Mesothelial cell of epicardium (in vitro differentiated cells): ENCODE measurements at places on chromosomes 6 and 20. TPM values are rescaled to one million over a fixed set of nuclear protein-coding genes. Genes with fewer than 3 reads are reported as not detected.

GRCh38 chr6:85714893-85715530, 72.3 kb upstream of the SYNCRIP start:
- no peak for DNase-seq

DNA sequence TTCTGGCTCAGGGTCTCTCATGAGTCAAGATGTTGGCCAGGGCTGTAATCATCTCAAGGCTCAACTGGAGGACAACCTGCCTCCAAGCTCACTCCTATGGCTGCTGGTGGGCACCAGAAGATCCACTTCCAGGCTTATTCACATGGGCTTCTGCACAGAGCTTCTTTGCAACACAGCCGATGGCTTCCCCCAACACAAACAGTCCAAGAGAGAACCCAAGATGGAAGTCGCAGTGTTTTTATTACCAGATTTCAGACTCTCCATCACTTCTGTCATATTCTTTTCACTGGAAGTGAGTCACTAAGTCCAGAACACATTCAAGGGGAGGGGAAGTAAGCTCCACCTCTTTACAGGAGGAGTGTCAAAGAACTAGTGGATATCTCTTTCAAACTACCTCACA, 75.5 kb downstream of the CD164 start:
- no peak for DNase-seq

DNA sequence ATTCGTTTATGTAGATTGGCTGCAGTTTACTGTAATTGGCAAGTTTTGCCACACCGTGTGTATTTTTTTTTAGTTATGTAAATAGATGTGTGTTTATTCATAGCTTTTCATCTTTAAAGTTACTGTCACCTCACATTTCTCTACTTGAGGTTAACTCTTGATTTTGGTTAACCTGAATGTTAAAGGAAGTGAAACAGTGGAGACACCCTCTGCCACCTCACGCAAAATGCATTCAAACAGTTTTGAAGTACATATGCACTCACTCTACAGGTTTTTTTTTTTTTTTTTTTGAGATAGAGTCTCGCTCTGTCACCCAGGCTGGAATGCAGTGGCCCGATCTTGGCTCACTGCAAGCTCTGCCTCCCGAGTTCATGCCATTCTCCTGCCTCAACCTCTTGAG, 17.7 kb downstream of the OR2A4 start:
- DNase-seq = no peak

DNA sequence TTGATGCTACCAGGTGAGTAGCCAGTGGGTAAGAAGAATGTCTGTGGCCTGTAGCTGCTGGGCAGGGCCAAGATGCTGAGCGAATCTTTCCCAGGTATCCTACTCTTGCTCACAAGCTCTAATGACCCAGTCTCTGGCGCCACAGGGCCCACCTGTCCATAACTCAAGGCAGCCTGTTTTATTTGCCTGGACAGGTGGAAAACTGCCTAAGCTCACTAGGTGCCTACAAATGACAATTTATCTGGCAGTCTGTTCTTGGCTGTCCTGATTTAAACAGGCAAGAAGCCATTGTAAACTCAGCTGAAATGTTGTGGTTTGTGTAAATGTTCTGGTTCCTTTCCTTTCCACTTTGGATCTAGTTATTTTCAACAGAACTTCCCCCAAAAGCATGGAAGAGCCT, 113.3 kb downstream of the TCP11 start:
- DNase-seq = no peak

DNA sequence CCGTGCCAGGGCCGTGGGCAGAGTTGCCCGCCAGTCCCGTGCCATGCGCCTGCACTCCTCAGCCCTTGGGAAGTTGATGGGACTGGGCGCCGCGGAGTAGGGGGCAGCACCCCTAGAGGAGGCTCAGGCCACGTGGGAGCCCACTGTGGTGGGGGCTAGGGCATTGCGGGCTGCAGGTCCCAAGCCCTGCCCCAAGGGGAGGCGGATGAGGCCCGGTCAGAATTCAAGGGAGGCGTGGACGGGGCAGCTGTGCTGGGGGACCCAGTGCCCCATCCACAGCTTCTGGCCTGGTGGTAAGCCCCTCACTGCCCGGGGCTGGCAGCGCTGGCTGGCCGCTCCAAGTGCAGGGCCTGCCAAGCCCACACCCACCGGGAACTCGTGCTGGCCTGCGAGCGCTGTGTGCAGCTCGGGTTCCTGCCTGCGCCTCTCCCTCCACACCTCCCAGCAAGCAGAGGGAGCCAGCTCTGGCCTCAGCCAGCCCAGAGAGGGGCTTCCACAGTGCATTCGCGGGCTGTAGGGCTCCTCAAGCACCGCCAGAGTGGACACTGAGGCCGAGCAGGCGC, 317.8 kb downstream of the HAO1 start:
- no peak for DNase-seq

DNA sequence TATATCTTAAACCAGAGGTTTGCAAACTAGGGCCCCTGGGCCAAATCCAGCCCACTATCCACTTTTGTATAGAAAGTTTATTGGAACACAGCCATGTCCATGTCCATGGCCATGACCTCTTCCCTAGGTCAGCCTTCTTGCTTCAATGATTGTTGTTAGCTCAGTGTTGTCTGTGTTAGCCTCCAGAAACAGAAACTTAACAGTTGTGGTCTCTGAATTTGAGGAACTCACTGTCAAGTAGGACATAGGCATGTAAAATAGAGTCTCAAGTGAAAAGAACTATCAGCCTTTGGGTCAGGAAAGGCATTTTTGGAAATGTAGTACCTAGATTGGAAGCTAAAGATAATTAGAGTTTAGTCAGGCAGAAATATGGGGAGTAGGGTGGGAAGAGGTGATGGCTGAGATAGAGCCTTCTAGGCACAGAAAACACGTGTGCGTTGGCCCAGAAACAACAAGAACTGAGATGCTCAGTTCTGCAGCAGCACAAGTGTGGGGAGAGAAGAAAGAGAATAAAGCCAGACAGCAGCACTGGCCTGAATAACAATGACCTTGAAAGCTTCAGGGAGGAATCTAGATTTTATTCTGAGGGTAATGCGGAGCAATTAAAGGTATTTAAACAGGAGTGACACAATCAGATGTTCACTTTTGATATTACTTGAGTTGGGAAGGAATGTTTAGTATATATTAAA, 87.0 kb upstream of the OLIG3 start:
- DNase-seq = no peak

GRCh38 chr20:54026295-54027064, 43.9 kb downstream of the BCAS1 start:
- no peak for DNase-seq

DNA sequence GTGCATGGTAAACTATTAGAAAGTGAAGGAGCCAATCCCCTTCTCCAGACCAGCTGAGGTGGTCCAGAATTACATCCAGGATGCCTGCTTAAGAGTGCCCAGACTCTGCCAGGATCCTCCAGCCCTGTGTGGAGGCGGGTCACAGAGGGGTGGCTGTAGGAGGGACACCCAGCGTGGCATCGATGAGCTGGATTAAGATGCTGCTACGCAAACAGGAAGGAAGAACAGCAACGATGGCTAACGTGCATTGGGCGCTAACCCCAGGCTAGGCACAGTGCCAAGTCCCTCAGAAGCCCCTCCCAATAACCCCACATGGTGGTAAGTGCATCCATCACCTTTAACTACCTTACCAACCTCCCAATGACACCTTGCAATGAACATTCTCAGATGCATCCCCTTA, 63.9 kb upstream of the MRPS10 start:
- DNase-seq = no peak

DNA sequence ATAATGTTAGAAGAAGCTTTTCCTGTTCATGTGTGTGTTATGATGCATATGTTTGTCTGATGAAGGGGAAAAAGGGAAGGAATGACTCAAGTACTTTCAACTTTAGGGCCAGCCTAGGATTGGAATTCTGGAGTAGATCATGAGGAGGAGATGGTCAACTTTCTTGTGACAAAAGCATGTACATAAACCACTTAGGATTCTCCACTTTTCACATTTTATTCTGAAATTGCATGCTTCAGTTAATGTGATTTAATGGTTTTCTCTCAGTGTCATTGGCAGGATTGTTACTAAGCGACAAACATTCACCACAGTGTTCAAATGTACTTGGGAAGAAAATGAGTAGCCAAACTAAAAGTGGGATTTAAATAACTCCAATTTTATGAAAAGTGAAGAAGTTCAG, 80.1 kb downstream of the UTRN start:
- no peak for DNase-seq

Gene RIPK1
- total RNA-seq = 17.5 to 18.4 TPM (median 17.6 TPM) in 3 replicates

Gene MEP1A
- 0.16 TPM in 1 of 3 replicates, not detected in the others for total RNA-seq

Gene OPRM1
- total RNA-seq = not detected in 3 replicates

Gene PPP1R16B
- total RNA-seq = 0.04 TPM in 1 of 3 replicates, not detected in the others

Gene ZNF334
- total RNA-seq = 31.8 to 34.5 TPM (median 32.5 TPM) in 3 replicates

Gene SIM1
- not detected in 3 replicates for total RNA-seq

Gene EYS
- total RNA-seq = 0.52 to 0.69 TPM (median 0.60 TPM) in 3 replicates

Gene FOXF2
- 0.13 to 0.27 TPM in 2 of 3 replicates, not detected in the other for total RNA-seq

Gene SYTL3
- 5.4 to 6.1 TPM (median 5.5 TPM) in 3 replicates for total RNA-seq
